ENCODE measurements at places on chromosomes 11 and 22. TPM values are rescaled to one million over a fixed set of nuclear protein-coding genes. Genes with fewer than 3 reads are reported as not detected.

GRCh38 chr22:37214731-37215030 is 2.4 kb upstream of the SSTR3 start:
- no peak for DNase-seq

DNA sequence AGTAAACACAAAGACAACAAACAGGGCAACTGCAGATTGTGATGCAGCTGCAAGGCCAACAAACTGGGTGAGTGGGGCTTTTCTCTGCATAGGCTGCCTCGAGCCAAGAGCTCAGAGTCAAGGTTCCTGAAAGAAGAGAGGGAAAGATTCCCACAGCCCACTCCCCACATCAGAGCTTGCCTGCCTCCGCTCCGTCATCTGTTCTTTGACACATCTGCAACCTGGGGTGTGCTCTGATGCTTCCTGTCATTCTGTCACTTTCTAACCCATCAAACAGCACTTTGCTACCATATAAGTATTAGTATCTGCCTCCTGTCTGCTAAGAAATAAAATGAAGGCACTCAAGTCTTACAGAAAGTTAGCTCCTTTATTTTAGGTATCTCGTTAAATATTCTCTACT is 46.9 kb downstream of the C22orf31 start:
- DNase-seq, result no peak

DNA sequence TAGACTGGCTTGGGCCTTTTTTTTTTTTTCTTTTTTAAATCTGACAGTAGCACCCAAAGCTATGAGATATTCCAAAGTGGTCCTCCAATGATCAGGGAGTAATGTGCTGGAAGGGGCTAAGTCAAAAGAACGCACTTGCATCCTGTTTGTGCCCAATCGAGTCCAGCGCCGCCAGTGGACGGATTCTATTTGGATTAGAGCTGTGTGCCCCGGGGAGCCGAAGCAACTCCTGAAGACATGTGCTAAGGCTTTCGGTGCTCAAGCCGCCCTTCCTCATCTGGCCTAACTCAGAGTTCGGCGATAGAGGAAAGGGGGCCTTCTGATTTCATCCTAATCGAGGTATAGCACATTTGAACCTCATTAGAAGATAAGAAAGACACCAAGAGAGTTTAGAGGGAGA is 147.8 kb upstream of the NECTIN1 start:
- DNase-seq, result no peak

DNA sequence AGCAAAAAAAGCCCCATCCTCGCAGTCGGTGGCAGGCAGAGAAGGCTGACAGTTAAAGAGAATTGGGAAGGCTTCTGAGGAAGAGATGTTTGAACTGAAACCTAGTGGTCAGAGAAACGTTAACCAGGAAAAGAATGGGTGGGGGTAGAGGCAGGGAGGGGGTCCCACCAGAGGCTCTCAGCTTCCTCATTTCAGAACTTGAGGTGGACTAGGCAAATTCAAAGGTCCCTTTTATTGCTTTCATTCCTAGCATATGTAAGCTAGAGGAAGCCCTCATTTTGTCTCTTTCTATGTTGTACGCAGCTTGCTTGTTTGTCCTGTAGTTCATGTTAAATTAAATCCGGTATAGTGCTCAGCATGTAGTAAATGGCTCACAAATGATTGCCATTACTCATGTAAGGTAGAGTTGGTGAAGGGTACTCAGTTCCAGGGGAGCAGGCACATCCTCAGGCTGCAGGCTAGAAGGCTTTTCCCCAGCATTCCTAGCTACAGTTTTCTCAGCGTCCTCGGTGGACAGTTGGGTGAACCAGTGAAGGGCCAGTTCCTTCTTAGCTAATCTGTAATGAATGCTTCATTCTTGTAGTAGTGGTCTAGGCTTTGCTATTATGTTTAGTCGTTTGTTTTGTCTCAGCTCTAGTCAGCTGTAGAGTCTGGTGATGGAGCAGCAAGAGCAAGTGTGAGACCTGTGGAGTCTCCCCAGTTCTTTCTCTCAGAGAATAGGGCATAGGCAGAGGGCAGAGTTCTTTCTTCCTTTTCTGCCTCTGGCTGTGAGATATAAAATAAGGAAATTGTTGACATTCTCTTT is 58.6 kb downstream of the UVRAG start:
- no peak for DNase-seq

- DNase-seq, result no peak
Measured at GRCh38 chr11:27532652-27533325, 26.2 kb upstream of the LIN7C start.

GRCh38 chr11:17490938-17491337 is 14.3 kb upstream of the ABCC8 start:
- no peak for DNase-seq

GRCh38 chr22:23095733-23096342 is 25.5 kb downstream of the GNAZ start:
- no peak for DNase-seq

GRCh38 chr22:41848468-41848867 is 15.6 kb downstream of the SREBF2 start:
- DNase-seq, result no peak

GRCh38 chr11:127259102-127259501 is 258.5 kb upstream of the KIRREL3 start:
- DNase-seq, result no peak

GRCh38 chr11:20037396-20038153 is 122.7 kb downstream of the DBX1 start:
- DNase-seq, result no peak

- peak; percentile 83 for DNase-seq
Measured at GRCh38 chr11:47415949-47416472, 7.6 kb downstream of the SLC39A13 start.

- DNase-seq, result no peak
Measured at GRCh38 chr22:25940479-25940878, 198.5 kb downstream of the MYO18B start.

The PGR gene
- 0.29 TPM for total RNA-seq

The VPS37C gene
- total RNA-seq, result 26.5 TPM

The ME3 gene
- 8.4 TPM for total RNA-seq

The NOL12 gene
- total RNA-seq, result 24.8 TPM

The RASD2 gene
- 0.14 TPM for total RNA-seq

The C22orf31 gene
- not detected for total RNA-seq

All from mesothelial cell of epicardium (in vitro differentiated cells).